Right kidney (tissue), 9 donors: ENCODE measurements at places on chromosomes 3 and 15.

DNA sequence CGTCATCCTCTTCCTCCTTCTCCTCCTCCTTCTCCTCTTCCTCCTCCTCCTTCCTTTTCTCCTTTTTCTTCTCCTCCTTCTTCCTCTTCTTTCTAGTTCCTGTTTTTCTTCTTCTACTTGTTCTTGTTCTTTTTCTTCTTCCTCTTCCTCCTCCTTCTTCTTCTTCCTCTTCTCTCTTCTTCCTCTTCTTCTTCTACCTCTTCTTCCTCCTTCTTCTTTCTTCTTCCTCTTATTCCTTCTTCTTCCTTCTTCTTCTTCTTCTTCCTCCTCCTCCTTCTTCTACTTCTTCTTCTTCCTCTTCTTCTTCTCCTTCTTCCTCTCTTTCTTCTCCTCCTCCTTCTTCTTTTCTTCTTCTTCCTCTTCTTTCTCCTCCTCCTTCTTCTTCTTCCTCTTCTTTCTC lies 310.2 kb upstream of the LMCD1 start:
- DNase-seq = no peak

- DNase-seq = peak; percentile 44
Observed at GRCh38 chr3:14374444-14374883, 27.9 kb upstream of the SLC6A6 start.

GRCh38 chr3:152350139-152350538 lies 81.4 kb downstream of the MBNL1 start:
- DNase-seq = no peak

GRCh38 chr3:198071602-198072287 lies 111.7 kb downstream of the LMLN start:
- DNase-seq = no peak

DNA sequence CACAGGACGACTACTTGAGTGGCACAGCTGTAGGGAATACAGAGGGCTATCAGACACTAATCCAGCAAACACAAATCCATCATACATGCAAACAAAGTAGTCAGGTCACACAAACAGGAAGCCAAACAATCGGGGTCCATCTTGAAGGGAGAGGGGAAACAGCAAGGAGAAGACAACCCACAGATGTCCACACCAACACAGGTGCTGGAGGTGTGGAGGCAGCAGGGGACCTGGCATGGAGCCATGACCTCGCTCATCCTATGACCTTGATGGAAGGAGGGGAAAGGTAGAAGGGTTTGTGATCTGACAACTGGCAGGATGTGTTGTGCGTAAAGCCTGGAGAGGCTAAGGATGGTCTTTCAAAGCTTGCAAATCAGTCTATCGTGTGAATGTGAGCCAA lies 39.9 kb upstream of the SKOR1 start:
- no peak for DNase-seq

GRCh38 chr3:189519458-189519857 lies 111.7 kb upstream of the TP63 start:
- no peak for DNase-seq

GRCh38 chr3:126305427-126305826 lies 51.8 kb downstream of the KLF15 start:
- DNase-seq = no peak

GRCh38 chr3:123296261-123296660 lies 94.5 kb downstream of the SEC22A start:
- no peak for DNase-seq

- no peak for DNase-seq
Observed at GRCh38 chr15:70440416-70441138, 322.8 kb downstream of the UACA start.

- no peak for DNase-seq
Observed at GRCh38 chr15:69631978-69632377, 179.4 kb downstream of the RPLP1 start.

GRCh38 chr3:182331341-182331740 lies 462.0 kb upstream of the ATP11B start:
- no peak for DNase-seq

DNA sequence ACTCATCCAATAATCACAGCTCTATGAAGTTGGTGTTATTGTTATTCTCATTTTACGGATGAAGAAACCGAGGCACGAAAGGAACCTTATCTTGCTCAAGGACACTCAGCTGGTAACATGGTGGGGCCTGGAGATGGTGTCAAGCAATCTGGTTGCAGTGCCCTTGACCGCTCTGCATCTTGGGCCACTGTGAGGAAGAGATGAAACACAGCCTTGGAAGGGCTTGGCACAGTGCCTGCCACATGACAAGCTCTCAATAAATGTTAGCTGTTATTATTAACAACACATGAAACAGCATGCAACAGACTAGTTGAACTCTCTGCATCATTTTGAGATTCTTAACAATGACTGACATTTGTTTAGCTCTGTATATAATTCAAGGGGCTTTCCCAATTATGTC lies 10.1 kb upstream of the ITGA11 start:
- DNase-seq = no peak

DNA sequence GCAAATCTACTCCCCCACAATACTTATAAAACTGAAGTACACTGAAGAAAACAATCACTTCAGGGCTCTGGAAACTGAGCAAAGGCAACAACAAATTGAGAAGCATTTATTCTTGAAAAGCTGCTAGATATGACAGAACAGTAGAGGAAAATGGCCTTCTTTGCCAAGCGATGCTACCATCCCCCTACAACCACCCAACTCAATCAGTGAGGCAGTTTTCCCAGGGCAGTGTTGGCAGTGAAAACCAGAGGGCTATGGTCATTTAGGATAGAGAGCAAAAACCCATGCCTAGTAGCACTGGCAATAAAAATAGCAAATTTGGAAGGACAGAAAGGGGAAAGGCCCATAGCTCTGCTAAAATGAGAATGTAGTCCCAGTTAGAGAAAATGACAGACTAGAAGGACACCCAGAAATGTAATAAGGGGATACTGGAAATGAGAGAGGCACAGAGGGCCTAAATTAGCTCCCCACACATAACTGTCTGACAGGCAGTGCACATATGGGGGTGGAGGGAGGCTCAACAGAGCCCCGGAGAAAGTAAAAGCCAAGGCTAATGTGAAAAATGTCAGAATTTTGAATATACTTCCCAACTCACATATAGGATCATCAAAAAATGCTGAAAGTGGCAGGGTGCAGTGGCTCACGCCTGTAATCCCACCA lies 143.5 kb downstream of the GSK3B start:
- DNase-seq = no peak

DNA sequence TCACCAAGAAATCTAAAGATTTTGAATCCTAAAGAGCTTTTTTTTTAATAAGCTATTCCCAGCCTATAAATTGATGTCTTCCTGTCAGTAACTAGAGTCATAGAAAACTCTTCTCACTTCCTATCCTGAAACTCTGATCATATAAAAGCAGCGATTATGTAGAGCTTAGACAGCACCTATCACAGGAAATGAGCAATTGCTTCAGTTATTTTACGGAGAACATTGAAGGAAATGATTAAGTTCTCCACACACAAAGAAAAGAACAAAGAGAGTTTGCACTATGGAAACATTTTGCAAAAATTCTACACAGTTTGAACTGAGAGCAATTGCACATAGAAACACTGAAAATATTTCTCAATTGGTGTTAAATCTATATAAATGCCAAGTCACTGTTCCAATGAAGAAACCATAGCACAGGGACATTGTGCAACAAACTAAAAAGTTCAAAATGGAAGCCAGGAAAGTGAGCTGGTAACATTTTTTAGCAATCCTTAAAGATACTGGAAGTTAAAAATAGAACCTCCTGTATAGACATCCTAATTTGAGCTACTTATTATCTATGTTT lies 291.5 kb upstream of the ARHGEF26 start:
- no peak for DNase-seq

DNA sequence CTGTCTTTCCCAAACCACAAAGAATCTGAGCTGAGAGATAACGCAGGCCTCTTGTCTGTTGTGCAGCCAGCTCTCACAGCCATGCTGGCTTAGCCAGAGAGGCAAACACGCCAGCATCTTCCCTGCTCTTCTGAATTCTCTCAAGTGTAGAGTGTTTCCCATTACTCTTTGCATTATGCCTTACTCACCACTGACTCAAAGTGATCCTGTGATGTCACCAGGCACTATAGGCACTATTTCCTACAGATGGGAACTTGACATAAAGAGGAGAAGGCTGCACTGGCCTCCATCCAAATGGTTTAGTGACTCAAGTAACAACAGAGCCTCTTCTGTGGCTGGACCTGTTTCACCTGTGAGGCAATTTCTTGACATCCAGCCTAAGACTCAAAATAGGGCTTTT lies 44.4 kb downstream of the PDZRN3 start:
- no peak for DNase-seq

- no peak for DNase-seq
Observed at GRCh38 chr15:35071106-35071505, 14.0 kb downstream of the NANOGP8 start.

DNA sequence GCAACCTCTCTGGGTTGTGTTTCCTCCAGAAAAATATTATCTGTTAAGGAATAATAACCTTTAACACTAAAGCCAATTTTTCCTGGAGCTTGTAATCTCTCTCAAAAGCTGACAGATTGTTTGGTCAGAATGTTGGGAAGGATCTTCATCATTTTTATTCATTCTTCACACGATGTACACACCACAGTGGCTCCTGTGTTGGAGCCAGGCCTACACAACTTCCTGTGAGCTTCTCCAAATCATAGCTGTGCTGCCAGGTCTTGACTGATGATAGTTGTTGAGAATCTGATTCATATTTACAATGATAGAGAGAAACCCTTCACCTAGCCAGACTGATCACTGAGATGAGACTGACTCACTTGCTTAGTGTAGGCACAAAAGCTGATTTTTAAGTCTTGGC lies 151.0 kb upstream of the ROBO2 start:
- DNase-seq = no peak

- DNase-seq = no peak
Observed at GRCh38 chr3:152176241-152176640, 92.5 kb upstream of the MBNL1 start.

GRCh38 chr3:7847021-7847420 lies 654.6 kb upstream of the LMCD1 start:
- no peak for DNase-seq

- DNase-seq = no peak
Observed at GRCh38 chr15:74386496-74387140, 19.2 kb upstream of the CYP11A1 start.

DNA sequence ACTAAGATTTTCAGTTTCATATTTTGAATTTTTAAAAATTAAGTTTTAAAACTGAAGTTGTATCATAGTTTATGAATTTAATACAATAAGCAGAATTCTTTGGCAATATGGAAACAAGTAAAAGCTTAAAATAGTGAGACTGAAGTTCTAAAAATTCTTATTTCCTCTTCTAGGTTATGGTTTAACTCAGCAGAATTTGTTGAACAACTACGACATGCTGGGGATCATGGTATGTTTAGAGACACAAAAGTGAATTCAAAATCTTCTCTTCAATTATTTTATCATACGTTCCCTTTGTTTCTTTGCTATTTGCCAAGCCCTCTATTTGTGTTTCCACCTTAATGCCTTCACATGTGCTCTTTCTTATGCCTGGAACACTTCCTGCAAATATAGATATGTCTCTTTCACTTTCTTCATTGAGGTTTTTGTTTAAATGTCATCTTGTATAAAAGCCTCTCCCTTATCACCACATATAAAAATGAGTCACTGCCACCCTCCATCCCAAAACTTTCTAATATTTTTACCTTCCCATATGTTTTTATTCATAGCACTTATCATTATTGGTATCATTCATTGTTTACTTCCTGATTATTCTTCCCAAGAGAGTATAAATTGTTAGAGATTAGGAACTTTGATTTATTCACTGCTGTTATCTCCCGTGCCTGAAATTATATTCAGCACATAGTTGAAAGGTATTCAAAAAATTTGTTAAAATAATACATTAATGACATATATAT lies 6.4 kb downstream of the SUCNR1 start:
- no peak for DNase-seq

GRCh38 chr15:31150732-31151231 lies 49.3 kb upstream of the TRPM1 start:
- no peak for DNase-seq

- DNase-seq = no peak
Observed at GRCh38 chr3:110430146-110430545, 641.5 kb upstream of the NECTIN3 start.

DNA sequence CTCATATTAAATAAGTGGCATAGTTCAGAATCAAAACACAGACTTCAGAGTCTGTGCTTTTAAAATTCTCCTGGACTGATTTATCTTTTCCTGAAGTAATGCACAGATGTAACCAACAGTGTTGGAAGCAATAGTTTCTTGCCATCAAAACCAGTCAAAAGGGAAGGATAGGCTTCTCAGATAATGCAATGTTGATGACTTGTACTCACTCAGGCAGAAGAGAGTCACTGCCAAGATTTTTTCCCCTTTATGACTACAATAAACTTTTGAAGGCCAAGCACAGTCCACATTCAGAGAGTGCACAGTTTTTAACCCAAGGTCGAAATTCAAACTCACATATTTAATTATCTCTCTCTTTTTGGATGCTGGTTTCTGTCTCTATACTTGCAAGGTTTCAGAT lies 305.0 kb upstream of the SGO1 start:
- no peak for DNase-seq

DNA sequence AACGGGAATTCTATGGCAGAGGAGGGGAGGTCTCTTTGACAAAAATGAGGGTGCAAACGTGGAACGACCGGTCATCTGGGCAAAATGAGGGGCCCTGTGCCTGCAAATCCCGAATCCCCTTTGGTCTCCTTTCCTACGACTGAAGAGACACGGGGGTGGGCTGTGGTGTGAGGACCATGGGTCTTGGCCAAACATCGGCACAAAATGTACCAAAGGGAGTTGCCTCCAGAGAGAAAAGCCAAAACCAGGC lies 498 bp downstream of the ZNF280D start:
- DNase-seq = no peak

GRCh38 chr15:77354063-77354462 lies 65.8 kb downstream of the PEAK1 start:
- DNase-seq = no peak

DNA sequence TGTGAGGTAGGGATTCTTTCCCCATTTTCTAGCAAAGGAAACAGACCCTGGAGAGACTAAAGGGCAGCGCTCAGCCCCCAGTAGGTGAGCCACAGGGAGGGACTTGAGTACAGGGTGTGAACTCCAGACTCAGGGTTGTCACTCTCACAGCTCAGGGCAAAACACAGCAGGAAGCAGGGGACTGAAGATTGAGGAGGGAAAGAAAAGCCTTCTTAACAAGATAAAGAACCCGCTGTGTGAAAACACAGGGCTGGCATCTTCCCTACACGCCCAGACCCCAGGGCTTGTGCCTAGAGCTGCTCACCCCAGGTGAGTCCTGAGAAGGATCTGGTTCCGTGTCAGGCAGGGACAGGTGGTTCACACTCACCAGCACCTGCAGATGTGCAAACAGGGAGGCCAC lies 59.6 kb downstream of the ABTB1 start:
- no peak for DNase-seq
